ENCODE measurements at places on chromosomes 5 and 9.

DNA sequence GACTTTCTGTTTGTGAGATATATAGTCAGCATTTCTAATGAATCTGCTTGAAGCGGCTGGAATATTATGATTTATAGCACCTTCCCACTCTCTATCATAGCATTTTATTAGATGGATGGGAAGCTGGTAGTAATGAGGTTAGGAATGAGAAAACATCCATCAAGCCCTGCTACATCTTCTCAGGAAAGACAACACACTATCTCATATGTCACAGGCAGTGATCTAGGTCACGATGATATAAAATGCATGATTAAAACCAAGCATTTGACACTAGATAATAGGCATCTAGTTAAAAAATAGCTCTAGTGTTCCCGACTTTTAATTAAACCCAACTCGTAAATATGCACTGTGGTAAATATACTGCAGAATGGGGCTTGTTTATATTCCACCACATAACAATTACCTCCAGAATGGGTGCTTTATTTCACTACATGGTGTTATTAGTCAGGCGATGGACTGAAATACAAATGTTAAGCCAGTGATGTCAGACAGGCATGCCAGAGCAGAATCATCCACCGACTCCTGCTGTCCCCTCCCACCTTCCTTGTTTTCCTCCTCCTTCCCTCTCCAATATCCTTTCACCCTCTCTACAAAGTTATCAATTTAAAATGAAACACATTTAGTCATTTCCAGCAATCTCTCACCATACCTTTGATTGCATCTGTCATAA lies 286.8 kb downstream of the SPATA31D1 start:
- no peak for DNase-seq

DNA sequence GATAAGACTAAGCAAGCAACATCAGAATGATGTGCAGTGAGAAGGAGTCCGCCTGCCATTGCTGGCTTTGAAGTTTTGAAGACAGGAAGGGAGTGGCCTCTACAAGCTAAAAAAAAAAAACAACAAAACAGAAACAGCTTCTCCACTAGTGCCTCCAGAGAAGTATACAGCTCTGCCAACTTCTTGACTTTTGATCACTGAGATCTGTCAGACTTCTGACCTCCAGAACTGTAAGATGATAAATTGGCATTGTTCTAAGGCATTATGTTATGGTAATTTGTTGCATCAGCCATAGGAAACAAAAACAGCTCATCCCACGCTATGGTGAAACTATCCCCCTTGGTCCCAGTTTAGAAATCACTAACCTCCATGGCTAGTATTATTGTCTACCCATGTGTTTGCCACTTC lies 131.0 kb upstream of the VCAN start:
- DNase-seq, result no peak

DNA sequence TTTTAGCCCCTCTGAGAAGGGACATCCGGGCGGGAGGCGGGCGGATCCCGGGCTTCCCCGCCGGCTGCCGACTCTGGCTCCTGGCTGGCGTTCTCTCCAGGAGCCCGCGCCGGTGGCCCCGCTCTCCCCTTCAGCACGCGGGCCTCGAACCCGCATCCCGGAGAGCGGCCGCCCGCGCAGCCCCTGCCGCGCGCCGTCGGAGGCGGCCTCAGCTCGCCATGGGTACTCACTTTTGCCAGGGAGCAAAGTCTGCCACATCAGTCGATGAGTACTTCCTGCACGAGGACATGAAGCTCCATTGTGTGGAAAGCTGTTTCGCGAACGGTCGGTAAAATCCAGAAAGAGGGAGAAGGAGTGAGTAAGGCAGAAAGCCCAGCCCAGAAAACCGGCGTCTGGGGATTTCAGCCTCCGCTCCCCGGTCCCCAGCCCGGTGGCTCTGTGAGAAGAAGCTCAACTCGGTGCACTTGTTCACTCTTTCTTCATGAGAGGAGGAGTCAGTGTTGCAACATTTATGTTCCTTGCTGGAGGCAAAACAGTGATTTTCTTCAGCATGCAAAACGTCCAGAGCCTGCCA lies at the start of gene PRLR:
Gene PRLR (minus strand): TSS at position 450 of the 574 bp plus-strand sequence. CDS start 140,867 bp downstream, outside the sequence.
- DNase-seq, result no peak

DNA sequence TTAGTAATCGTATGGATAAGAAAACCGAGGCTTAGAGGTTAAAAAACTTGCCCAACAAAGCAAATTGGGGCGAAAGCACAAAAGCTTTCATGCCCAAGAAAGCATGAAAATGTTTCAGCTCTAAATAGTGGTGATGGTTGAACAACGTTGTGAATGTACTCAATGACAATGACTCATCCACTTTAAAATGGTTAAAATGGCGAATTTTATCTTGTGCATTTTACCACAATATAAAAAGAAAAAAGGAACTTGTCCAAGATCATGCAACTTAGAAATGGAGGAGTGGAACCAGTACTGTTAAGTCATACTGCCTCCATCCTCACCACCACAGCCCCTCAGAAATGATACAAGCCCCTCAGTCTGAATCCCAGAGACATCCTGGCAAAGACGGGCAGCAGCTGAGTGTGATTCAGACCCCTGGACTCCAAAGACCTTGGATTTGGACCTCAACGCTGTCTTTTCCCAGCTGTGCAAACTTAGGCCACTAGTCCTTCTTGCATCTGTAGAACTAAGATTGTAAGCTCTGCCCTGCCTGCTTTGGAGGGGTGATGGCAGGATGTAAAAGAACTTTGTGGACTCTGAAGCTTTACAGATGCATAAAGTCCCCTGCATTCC lies 158.4 kb downstream of the GABBR2 start:
- DNase-seq, result peak; percentile 91

DNA sequence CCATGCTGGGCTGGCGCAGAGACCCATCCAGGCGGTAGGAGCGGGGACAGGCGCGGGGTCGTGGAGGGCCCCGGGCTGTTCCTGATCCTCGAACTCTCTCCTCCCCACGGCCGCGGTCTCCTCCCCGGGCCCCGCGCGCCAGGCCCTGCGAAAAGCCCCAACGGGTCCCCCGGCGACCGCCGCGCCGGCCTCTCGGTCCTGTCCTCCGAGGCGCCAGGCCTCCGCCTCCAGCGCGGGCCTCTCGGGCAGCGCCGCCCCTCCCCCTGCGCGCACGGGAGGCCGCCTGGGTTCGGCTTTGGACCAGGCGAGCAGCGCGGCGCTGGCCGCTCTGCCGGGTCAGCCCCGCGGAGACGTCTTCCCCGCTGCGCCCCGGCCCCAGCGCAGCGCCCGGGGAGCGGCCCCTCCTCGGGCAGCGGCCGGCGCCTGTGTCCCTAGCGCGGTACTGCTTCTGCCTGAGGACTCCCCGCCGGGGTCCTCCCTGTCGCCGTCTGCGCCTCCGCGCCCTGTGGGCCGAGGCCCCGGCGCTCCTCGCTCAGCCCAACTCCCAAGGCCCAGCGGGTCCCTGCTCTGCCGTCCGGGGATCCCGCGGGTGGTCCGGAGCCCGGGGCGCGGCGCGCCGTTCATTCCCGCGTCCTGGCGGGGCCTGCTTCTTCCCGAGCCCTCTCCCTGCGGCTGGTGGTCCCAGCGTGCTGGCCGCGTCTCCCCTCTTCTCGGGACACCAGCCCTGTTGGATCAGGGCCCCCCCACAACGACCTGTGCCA lies 13.4 kb downstream of the COL23A1 start:
- no peak for DNase-seq
